ENCODE measurements at places on chromosomes 16 and 17.

GRCh38 chr16:85659805-85660511 lies 28.8 kb downstream of the GINS2 start:
- no peak for DNase-seq

DNA sequence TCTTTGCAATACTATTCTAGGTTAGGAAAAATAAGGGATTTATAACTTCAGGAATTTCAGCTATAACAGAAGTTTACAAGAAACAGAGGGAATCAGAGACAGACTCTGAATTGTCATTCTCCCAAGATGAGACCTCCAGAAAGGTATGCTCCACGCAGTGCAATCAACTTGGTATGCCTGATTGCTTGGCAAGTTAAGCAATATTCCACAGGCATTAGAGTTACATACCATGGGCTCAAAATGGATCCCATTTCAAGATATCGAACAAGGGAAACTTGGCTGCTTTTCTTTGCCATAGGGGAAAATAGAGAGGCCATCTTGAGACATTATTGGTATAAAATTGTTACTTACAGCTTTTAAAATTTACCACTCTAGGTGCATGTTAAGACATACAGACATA lies 615.6 kb upstream of the SOX9 start:
- no peak for DNase-seq

GRCh38 chr17:38572669-38573365 lies 32.9 kb downstream of the SRCIN1 start:
- DNase-seq: no peak

DNA sequence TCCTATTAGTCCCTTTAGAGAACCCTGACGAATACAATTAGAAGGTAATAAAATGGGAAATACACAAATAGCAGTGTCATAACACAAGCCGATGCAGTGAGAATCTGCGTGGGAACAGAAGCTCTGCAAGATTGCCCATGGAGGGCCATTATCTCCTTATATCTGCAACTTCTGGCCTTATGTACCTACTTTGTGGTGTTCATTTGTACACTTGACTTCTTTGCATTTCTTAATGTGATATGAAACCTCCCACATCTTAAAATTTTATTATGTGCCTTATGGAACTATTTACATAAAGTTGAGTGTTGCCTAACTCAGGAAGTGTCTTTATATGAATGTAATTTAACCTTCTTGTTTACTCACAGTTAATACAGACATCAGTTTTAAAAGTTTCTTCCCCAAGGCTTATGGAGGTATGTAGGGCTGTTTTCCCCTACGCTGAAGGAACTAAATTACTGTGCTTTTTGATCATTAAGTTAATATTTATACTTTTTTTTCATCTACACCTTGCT lies 10.1 kb upstream of the TANC2 start:
- DNase-seq: no peak

DNA sequence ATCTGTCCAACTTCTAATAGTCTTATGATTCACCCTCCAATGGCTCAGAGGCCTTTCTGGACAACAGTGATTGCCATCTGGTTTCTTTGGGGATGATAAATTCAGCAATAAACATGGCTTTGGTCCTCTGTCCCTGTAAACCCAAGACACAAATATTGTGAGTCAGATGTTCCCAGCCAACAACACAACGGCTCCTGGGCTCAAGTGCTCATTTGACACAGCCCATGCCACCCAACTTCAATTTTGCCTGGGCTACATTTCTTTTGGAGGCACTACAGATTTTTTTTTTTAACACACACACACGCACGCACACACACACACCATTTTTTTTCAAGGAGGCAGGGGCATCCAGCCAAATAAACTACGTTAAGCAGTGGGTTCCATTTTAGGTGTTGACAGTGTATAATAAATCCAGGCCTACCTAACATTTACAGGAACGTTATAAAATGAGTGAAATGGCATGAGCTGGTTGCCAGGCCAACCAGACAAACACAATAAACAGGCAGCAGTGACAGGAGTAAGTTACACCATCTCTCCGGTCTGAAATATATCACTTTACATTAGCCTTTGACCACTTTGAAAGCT lies 939.9 kb upstream of the SOX9 start:
- no peak for DNase-seq

- no peak for DNase-seq
These were observed 241.7 kb downstream of the SEC14L1 start for GRCh38 chr17:77382356-77382911.

- DNase-seq: no peak
These were observed 3.6 kb downstream of the CLUH start for GRCh38 chr17:2707721-2708584.

- no peak for DNase-seq
These were observed 69.8 kb upstream of the TOB1 start for GRCh38 chr17:50935996-50936266.

GRCh38 chr17:2289878-2290478 lies 13.6 kb downstream of the SMG6 start:
- DNase-seq: no peak

GRCh38 chr17:8192070-8192815 lies 2.3 kb upstream of the BORCS6 start:
- no peak for DNase-seq

DNA sequence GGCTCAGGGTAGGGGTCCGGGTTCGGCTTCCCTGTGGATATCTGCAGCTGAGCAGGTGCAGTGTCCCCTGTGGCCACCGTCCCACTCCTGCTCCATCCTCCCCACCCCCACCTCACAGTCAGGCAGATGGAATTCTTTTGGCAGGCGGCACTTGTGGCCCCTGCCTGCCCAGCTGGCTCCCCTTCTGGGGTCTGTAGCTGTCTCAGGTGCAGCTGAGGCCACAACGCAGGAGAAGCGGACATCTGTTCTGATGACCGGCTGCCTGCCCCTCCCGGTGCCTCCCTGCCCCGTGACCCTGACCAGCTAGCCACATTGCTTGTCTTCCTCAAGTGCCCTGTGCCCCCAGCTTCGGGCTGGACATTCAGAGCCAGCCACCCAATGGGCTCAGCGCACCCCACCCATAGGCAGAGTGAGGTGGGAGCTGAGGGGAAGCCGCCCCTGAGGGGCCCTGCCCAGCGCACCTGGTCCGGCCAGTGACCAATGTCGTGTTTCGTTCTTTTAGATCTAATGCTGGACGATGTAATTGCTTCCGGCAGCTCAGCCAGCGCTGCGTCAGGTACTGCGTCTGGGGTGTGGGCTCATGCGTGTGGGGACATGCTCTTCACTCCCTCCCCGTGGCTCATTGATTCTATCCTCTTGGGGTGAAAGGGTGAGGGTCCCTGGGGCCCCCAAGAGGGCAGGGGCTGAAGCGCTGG lies 25.2 kb upstream of the ABCC3 start:
- DNase-seq: no peak

DNA sequence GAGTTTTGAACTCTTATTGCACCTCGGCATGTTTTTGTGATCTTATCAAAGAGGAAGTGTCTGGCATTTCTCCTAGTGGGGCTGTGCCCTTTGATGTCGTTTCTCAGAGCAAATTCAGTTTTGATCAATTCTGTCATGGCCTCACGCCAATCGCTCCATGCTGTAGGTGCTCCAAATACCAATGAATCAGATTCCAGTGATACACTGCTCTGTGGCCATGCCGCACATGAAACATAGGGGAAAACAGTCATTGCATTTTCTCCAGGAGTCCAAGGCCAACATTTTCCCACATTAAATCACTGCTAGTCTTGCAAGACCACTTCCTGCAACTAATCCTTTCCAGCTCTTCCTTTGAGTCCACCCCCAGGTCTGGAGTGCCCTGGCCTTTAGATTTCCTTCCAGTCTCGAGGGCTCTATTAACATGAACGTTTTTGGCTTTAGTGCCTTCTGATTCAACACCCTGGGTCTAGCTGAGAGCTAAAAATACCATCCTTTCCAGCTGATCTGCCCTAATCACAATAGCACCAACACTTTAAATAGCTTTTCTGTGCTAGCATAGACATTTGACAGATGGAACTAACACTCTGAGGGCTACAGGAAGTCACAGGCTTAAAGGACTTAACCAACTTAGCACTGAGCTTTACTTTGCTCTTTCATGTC lies 18.2 kb upstream of the RASL10B start:
- DNase-seq: peak; percentile 31

GRCh38 chr17:78886954-78887353 lies 16.0 kb downstream of the CEP295NL start:
- no peak for DNase-seq

DNA sequence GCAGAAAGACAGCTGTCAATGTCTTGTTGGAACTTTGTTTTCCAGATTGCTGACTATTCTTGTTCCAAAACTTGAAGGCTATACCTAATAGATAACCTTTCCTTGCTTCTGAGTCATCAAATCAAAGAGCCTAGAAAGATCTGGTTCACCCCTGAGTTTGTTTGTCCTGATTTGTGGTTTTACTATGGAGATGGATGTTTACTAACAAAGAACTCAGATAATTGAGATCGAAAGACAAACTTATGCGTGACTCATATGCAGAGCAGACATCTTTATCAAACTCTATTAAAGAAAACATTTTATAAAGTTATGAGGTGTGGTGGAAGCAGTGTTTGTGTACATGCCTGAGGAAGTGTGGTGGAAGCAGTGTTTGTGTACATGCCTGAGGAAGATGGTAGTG lies 311.1 kb upstream of the TBX2 start:
- no peak for DNase-seq

DNA sequence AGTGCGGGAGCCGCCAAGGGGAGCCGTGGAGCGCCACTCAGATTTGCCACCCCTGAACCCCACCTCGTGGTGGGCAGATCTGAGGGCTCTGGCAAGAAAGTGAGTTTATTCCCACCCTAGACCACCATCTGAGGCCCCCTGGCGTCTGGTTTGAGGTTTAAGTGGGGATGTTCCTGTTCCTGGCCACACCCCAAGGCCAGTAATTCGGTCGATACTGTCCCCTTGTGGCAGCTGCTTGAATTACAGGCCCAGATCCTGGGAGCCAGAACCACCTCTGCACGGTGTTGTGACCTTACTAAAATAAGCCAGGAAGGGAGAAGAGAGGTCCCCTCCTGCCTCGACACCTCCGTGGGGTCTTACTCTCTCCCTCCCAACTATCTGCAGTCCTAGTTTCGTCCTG lies 3.3 kb upstream of the LAT start:
- DNase-seq: no peak

- DNase-seq: no peak
These were observed 17.1 kb upstream of the VPS4A start for GRCh38 chr16:69294051-69294450.

GRCh38 chr17:37087683-37088082 lies 138.9 kb downstream of the AATF start:
- DNase-seq: no peak

- no peak for DNase-seq
These were observed 280.8 kb downstream of the SEC14L1 start for GRCh38 chr17:77421630-77421972.

DNA sequence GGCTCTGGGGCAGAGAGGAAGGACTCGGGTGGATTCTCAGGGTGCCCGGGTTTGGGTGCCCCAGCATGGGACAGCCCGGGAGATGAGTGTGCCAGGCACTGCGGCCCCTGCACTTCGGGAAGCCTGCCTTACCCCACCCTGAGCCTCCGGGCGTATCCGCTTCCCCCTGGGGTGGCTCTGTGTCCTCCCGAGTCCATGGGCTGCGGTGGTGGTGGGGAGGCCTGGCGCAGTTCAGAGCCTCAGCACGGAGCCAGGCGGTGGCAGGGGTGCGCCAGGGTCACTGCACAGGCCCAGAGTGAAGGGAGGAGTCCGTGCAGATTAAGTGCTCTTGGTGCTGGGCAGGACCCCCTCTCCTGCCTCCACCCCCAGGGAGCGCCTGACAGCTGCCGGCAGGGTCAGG lies 20.7 kb downstream of the MYBBP1A start:
- DNase-seq: no peak

- no peak for DNase-seq
These were observed 3.6 kb downstream of the EVI2B start for GRCh38 chr17:31310260-31310659.

DNA sequence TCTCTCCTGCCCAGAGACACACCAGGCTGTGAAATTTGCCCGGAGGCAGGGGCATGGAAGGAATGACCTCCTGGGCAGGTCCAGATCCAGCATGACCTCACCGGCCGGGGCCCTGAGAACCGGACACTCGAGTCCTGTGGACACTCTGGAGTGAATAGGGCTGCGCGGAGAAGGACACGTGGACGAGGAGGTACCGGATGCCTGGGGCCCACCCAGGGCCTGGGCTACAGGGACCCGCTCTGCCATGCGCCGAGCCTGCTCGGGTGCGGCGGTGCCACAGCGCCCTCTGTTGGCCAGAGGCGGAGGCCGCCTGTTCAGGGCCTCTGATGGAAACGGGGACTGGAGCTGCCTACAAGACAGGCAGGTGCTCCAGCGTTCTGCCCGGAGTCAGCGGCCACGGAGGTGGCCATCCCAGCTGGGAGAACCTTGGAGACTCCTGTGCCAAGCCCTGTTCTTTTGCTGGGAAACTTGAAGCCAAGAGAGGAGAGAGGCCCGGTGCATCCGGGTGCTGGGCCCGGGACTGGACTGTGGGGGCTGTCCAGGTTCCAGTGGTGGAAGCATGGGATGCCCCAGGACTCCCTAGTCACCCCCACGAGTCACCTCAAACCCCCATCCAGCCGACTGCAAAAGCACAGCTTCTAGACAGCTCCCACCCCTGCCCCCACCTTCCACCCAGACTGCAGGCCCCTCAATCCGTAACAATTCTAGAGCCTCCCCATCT lies 19.3 kb upstream of the NXPH3 start:
- peak; percentile 61 for DNase-seq

- no peak for DNase-seq
These were observed 26.2 kb upstream of the ZNF652 start for GRCh38 chr17:49388290-49388640.

DNA sequence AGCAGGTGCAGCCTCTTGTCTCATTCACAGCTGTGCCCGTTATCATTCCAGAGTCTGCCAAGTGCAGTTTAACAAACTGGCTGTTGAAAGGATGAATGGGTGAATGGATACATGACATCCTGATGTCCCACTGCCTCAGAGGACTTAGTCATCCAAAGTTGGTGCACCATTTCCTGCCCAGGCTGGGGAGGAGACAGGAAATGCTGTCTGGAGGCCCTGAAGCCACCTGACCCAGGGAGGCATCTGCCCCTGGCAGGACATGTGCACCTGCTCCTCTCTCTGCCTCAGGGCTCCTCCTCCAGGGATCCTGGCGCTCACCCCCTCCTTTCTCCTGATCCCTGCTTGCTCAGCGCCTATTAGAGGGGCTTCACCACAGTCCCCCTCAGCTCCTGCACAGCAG lies 1.8 kb upstream of the CD300C start:
- no peak for DNase-seq

GRCh38 chr16:79092846-79093245 lies 507.7 kb downstream of the MAF start:
- no peak for DNase-seq

DNA sequence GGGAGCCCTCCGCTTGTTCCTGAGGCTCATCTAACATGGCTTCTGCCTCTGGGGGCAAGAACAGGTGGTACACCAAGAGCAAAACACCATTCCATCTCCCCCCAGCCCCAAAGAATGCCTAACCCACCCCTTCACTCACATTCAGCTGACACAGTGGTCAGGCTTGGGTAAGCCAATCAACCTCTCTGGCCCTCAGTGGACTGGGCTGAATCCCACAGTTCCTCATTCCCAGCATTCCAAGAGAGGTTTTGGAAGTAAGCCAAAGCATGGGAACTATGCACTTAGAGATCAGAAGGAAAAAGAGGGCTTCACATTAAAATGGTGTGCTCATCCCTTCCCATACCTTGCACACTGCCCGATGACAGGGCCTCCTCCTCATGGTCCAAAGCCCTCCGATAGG lies 7.8 kb downstream of the PIGS start:
- no peak for DNase-seq

All from omental fat pad (tissue), 4 donors.